ENCODE measurements at places on chromosomes 11 and 22. TPM values are rescaled to one million over a fixed set of nuclear protein-coding genes. Genes with fewer than 3 reads are reported as not detected.

- H3K4me1 ChIP-seq: peaks cover 41% of the 10 kb centered on the region
- H3K4me3 ChIP-seq: peak within 1 kb of the TSS; percentile 92
- peak within 1 kb of the TSS; percentile 92 for H3K27ac ChIP-seq
- peaks cover 12% of the 10 kb centered on the region for H3K36me3 ChIP-seq
- peak; percentile 94 for DNase-seq
- no peaks in the 10 kb centered on the region for H3K27me3 ChIP-seq
Observed at GRCh38 chr22:38317122-38317994, at the start of gene CSNK1E. Gene CSNK1E (minus strand): TSS chr22:38317433. CDS start chr22:38314157, 3,276 bp downstream.

DNA sequence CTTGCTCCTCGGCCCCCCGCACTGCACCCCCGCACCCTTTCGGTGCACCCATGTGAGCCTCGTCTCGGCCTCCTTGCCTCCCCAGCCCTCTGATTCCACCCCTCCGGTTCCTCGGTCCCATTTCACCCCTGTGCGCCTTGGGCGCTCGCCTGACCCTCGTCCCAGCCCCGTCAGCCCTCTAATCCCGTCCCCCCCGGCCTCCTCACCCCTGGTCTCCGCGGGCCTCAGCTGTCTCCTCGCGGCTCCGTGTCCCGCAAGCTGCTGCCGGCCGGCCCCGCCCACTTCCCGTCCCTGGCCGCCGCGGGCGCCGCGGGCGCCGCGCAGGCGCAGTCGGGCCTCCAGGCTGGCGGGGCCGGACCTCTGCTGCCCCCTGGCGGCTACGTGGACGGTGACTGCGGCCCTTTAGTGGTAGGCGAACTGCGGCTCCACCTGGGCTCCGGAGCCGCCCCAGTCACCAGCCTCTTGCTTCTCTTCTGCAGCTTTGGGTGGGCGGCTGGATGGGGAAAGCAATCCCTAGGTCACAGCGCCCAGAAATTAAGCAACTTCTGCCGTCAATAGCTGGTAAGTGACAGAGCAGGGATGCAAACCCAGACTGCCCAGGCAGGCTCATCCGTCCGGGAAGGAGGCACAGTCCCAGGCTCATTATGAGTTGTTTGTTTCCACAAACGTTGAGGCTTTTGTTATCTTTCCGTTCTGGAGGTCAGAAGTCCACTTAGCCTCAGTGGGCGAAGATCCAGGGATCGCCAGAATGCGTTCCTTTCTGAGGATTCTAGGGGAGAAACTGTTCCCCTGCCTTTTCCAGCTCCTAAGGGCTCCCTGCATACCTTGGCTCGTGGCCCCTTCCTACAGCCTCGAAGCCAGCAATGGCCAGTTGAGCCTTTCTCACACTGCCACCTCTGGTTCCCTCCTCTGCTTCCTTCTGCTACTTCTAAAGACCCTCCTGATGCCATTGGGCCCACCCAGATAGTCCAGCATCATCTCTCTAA, at the start of gene PPM1F:
PPM1F (minus strand) TSS at position 263 of the 986 bp plus-strand sequence. CDS start 6,800 bp downstream, outside the sequence.
- peak within 1 kb of the TSS; percentile 92 for H3K4me3 ChIP-seq
- H3K36me3 ChIP-seq: peaks cover 2% of the 10 kb centered on the region
- H3K27me3 ChIP-seq: no peaks in the 10 kb centered on the region
- H3K4me1 ChIP-seq: peaks cover 12% of the 10 kb centered on the region
- DNase-seq: peak; percentile 97

- no peaks in the 10 kb centered on the region for H3K36me3 ChIP-seq
- H3K27ac ChIP-seq: no peak overlapping the region
- peaks cover 3% of the 10 kb centered on the region for H3K27me3 ChIP-seq
- no peak overlapping the region for H3K4me3 ChIP-seq
- no peaks in the 10 kb centered on the region for H3K4me1 ChIP-seq
- DNase-seq: no peak
Observed at GRCh38 chr11:1832920-1833295, 1.9 kb upstream of the SYT8 start.

GRCh38 chr11:12319461-12319951, 57.9 kb upstream of the PARVA start:
- peak; percentile 37 for DNase-seq
- H3K4me3 ChIP-seq: no peak overlapping the region
- H3K36me3 ChIP-seq: peaks cover 3% of the 10 kb centered on the region
- H3K27me3 ChIP-seq: peaks cover 3% of the 10 kb centered on the region
- H3K4me1 ChIP-seq: peaks cover 11% of the 10 kb centered on the region
- H3K27ac ChIP-seq: no peak overlapping the region

DNA sequence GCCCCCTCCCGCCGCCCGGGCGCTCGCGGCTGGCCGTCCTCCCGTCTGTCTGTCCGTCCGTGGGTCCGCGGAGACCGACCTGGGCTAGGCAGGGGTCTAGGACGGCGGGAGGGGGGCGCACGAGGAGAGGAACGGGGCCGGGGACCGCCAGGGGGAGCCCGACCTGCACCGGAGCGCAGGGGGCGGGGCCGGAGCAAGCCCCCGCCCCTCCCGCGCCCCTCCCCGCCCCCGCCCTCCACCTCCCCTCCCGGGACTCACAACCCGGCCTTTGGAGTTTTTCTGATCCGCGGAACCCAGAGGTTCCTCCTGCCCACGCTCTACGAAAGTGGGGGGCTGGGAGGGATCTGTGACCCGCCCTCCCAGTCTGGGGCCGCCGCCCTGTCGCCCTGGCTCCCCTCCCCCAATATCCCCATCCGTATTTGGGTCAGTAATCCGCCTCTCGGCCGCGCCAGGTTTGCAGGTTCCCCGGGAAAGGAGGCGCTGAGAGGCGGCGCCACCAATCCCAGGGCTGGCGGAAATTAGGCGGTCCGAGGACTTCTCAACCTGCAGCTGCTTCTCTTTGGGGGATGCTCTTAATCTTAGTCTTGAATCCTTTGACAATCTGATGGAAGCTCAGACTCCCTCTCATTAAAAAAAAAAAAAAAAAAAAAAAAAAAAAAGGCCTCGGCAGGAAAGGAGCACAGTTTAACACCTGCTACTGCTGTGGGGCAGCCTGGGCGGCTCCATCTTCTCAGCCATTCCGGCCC, 925 bp upstream of the KCNJ11 start:
- H3K4me1 ChIP-seq: peaks cover 6% of the 10 kb centered on the region
- peaks cover 26% of the 10 kb centered on the region for H3K27me3 ChIP-seq
- H3K27ac ChIP-seq: peak overlapping the region; percentile 34

GRCh38 chr11:11978792-11979487, 29.5 kb downstream of the DKK3 start:
- no peaks in the 10 kb centered on the region for H3K4me1 ChIP-seq
- H3K36me3 ChIP-seq: no peaks in the 10 kb centered on the region
- peaks cover 5% of the 10 kb centered on the region for H3K27me3 ChIP-seq
- H3K27ac ChIP-seq: no peak overlapping the region
- DNase-seq: no peak
- H3K4me3 ChIP-seq: no peak overlapping the region

DNA sequence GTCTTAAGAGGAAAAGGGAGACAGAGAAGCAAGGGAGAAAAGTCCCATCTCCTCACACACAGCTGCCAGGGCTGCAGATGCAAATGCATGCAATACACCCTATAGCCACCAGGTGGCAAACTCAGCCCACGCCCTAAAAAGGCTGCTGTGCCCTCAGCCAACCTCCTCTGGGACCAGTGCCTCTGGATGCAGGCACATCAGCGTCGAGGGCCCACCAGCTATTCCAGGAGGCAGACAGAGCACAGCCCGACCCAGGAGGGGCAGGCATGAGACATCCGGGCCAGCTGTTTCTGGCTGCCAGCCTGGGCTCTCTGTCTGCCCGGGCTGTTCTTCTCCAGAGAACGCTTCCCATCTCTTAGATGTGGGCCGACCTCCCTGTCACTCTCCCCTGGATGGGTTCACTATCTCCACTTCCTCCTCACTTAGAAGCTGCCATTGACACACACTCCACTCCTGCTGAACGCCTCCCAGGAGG, 39.7 kb downstream of the TPBGL start:
- no peak overlapping the region for H3K27ac ChIP-seq
- H3K4me3 ChIP-seq: no peak overlapping the region
- peaks cover 24% of the 10 kb centered on the region for H3K4me1 ChIP-seq
- DNase-seq: peak; percentile 94

DNA sequence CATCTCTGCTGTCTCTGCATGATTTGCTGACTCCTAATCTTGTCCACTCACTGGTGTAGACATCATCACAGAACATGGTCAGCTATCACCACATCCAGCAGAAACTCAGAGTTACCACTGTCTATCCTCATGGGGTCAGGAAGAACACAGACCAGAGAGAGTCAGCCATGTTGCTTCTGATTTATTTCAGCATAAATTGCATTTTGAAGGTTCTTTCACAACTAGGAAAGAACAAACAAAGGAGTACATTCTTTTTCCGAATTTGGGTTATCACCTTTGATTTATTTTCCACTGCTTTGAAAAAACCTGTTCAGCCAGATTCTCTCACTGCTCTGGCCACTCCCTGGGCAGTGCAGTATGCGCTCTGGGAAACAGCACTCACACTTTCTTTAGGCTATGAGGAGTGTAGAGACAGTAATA, 172.0 kb upstream of the MTMR2 start:
- no peak overlapping the region for H3K4me3 ChIP-seq
- peaks cover 24% of the 10 kb centered on the region for H3K36me3 ChIP-seq
- no peak for DNase-seq

DNA sequence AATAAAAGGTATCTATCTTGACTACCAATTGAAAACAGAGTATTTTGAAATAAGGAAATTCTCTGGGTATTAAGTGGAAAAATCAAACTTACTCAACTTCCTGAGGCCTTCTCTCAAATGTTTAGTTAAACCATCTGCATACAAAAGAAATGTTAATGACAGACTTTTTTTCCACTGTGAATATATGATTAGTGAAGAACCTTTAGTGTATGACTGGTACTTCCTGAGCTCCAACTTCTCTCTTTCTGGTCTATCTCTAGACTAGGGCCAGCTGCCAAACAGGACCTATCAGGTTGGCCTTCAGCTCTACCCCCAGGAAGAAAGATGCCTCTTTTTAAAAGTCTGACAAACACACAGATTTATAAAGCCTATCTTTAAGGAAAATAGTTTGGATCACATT, 68.8 kb upstream of the SCUBE2 start:
- H3K4me3 ChIP-seq: no peak overlapping the region
- no peak for DNase-seq
- H3K27me3 ChIP-seq: no peaks in the 10 kb centered on the region

GRCh38 chr22:36765943-36766450, 9.9 kb downstream of the IFT27 start:
- H3K27ac ChIP-seq: no peak overlapping the region
- H3K36me3 ChIP-seq: peaks cover 1% of the 10 kb centered on the region
- no peaks in the 10 kb centered on the region for H3K27me3 ChIP-seq

DNA sequence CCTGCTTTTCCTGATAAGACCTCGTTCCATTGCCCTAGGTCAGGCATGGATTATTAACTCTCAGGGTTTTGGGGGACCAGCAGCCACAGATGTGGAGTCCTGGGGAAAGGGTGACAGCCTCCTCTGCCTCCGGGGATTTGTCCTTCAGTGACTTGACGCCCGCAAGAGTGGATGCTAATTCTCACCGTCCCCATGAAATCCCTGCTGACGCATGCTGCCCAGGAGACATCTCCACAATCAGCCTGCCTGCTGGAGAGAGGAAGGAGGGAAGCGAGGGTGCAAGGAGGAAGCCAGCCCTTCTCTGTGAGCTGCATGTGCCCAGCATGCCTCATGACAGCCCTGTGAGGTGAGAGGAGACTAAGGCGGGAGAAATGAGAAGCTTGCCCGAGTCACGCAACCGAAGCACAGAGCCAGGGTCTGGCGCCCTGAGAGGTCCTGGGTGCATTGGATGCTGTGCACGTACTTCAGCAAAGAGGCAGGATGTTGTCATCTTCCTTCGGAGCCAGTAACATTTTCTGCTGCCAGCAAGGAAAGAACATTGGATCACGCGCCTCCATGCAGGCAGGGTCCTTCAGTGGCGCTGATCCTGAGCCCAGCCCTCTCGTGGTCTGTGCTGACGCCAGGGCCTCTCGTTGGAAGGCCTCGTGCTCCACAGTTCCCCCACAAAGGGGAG, 27.3 kb upstream of the KRTAP5-6 start:
- no peak overlapping the region for H3K27ac ChIP-seq
- no peaks in the 10 kb centered on the region for H3K36me3 ChIP-seq
- H3K4me3 ChIP-seq: no peak overlapping the region
- H3K4me1 ChIP-seq: no peaks in the 10 kb centered on the region

DNA sequence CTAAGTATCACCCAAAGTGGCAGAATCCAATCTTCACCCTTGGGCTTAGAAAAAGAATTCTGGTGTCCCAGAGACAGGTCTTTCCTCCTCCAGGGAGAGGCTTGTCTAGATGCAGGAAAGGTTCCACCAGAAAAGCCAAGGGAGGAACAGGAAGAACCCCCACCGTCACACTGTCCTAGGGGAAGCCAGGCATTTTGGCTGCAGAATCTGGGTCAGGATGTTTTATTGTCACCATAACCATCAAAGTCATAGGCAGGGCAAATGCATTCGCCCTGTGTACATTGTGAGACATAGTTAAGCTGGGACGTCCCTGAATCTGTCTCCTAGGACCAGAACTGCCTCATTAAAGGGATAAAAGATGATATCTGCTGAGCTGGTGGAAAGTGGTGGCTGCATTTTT, 590.5 kb downstream of the OPCML start:
- H3K27me3 ChIP-seq: peaks cover 24% of the 10 kb centered on the region
- H3K4me3 ChIP-seq: no peak overlapping the region
- no peaks in the 10 kb centered on the region for H3K4me1 ChIP-seq
- H3K27ac ChIP-seq: no peak overlapping the region
- DNase-seq: no peak

DNA sequence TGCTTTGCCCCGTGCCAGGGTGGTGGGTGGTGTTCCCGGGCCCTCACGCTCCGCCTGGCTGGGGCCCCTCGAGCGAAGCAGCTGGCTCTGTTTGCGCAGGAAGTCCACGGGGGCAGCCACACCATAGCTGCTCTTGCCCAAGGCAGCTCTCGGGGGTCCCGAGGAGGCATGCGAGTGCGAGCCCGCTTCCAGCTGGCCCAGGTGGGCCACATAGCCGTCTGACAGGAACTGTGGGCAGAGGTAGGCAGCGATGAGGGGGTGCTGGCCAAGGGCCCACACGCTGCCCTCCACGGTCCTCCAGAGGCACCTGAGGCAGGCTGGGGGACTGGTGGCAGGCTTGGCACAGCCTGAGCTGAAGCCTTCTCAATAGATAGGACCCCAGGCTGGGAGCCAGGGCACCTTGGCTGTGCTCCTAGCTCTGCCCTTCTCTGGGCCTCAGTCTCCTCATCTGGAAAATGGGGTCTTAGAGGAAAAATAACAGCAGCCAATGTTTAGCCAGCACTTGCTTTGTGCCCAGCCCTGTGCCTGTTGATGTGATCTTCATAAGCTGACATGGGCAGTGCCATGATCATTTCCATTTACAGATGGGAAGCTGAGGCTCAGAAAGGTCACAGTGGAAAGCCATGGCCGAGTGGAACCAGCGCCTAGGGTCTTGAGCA, 9.4 kb downstream of the AIP start:
- no peak for DNase-seq
- H3K4me1 ChIP-seq: peaks cover 23% of the 10 kb centered on the region
- H3K36me3 ChIP-seq: peaks cover 57% of the 10 kb centered on the region
- no peaks in the 10 kb centered on the region for H3K27me3 ChIP-seq

RTN4R gene
- total RNA-seq: 1.7 TPM

PRDX5 gene
- total RNA-seq: 104 TPM

MAP6 gene
- total RNA-seq: 0.09 TPM

CCDC134 gene
- total RNA-seq: 19.7 TPM

ANGPTL5 gene
- not detected for total RNA-seq

C11orf42 gene
- not detected for total RNA-seq

MMP3 gene
- total RNA-seq: not detected

EFEMP2 gene
- total RNA-seq: 9.1 TPM

DRG1 gene
- total RNA-seq: 117 TPM

GPHA2 gene
- total RNA-seq: not detected

SCGB1C1 gene
- not detected for total RNA-seq

NLRP10 gene
- total RNA-seq: not detected

OR8D4 gene
- total RNA-seq: not detected

UBE2L6 gene
- 151 TPM for total RNA-seq

All from activated CD4-positive, alpha-beta T cell treated with anti-CD3 and anti-CD28 coated beads, Interleukin-2, amount 10 ng/mL, durations not matched to agents 24 days and 14 days (primary cell).